ENCODE measurements at places on chromosomes 6 and 20.

GRCh38 chr20:17339000-17339399 is 112.2 kb downstream of the PCSK2 start:
- DNase-seq, result no peak

- no peak for DNase-seq
Measured at GRCh38 chr6:1335367-1336037, 23.6 kb downstream of the FOXQ1 start.

GRCh38 chr6:133806382-133807140 is 82.4 kb upstream of the TCF21 start:
- DNase-seq, result no peak

DNA sequence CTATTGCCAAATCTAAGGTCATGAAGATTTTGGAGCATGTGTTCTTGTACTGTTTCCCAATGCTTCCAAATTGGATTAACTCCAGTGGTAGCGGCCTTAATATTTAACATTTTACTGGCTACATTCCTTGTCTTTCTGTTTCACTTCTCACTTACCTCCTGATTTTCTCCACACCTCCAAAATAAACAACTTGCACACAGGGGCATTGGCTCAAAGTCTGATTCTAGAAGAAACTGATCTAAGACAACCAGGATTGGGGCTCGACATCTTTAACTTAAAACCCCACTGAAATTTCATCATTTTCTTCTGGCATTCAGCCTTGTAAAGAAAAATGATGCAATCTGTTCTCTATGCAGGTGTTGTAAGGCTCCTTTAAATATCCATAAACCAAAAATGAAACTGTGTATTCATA is 557.9 kb upstream of the ID4 start:
- DNase-seq, result no peak

GRCh38 chr6:45707176-45707575 is 308.5 kb downstream of the CLIC5 start:
- no peak for DNase-seq

DNA sequence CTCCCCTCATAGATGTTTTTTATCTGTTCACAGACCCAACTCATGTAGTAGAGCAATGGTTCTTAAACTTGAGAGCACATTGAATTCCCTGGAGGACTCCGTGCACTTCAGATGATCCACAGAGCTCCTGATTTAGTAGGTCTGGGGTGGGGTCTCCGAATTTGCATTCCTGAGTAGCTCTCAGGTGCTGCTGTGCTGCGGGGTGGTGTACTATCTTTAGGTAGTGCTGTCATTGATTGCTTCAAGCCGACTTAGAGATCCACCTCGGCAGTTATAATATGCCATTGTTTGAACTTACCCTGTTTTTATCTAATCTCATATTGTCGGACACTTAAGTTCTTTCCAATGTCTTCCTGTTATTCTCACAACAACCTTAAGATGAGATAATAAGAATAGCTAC is 45.0 kb downstream of the BMP2 start:
- DNase-seq, result no peak

DNA sequence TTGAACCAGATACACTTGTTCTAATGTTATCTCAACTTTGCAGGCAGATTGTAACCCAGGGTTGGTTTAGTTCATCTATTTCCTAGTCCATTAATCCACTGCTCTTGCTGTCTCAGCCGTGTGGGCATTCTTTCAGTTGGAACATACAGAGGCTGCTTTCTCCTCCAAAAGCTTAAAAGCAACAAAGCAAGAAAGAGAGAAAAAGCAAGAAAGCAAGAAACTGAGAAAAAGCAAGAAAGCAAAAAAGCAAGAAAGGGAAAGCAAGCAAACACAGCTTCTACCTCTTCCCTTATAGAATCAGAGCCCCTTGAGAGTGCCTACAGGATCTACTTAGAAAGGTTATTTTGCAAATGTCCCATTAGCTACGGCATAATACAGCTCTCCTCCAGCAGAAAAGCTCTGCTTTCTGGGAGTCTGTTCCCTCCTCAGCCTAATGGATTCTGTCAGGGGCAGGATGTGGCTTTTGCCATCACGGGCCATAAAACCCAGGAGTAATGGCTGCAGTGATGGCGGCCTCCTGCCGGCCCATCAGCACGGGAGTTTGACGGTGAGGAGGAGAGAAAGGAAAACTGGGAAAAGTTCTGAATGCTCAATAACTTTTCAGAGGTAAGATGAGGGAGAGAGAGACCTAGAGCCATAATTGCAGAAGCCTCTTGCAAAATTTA is 156.8 kb upstream of the JARID2 start:
- DNase-seq, result no peak

All from stimulated activated CD8-positive, alpha-beta memory T cell treated with anti-CD3 and anti-CD28 coated beads, Interleukin-15, amount 100 ng/mL, for 48 hours (primary cell).